Stimulated activated CD8-positive, alpha-beta memory T cell treated with anti-CD3 and anti-CD28 coated beads, Interleukin-12 subunit alpha, Interleukin-12 subunit beta, amount 100 ng/mL, for 4 hours (primary cell): ENCODE measurements at places on chromosomes 11 and 22.

DNA sequence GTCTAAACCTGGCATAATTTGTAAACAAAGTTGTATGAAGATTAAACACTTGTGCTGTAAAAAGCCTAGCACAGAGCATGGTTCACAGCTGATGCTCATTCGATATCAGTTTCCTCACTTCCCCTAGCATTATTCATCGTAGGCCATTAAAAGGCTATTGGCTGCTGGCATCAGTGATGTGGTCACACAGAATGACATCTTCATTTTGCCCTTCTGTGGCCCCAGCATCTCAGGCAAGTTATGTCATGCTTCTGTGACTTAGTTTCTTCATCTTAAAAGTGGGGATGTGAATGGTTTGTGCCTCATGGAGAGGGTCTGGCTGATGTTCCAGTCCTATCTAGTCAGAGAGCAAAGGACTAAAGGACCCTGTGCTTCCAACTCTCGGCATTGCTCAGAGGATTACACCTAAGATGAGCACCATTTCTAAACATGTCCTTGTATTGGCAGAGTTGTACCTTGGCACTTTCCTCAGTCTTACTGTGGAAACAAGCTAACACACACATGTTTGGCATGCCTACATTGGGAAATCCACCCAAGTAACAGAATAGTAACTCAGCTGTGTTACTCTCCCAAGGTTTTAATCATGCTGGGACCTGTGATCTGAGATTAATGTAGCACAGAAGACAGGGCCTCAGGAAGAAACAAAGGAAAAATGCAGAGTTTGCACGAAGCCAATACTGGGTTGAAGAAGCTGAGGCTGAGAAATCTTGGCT, 83.5 kb upstream of the OR9Q1 start:
- DNase-seq = no peak

DNA sequence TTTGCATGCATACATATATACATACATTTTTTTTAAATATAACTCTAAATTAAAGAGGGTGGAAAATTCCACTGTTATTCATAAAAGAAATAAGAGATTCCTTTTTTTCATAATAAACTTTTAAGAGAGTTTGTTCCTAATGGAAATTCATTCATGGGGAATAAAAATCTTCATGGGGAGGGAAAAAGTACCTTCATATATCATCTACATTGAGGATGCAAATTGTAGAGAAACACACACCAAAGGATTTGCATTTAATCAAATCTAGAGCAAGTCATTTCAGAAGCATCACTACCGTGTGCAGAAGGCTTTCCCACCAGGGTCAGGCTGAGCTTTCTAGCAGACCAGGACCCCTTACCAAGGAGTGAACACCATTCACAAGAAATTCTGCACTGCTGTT, at the start of gene POU2AF2:
Gene POU2AF2, plus strand, starts transcription at position 301 of the 400 bp plus-strand sequence. CDS start 129 bp downstream, outside the sequence.
- no peak for DNase-seq

- DNase-seq = no peak
These were observed 67.5 kb upstream of the NNMT start for GRCh38 chr11:114228435-114229411.

- DNase-seq = no peak
These were observed 73.2 kb upstream of the CLDN5 start for GRCh38 chr22:19597399-19597735.

DNA sequence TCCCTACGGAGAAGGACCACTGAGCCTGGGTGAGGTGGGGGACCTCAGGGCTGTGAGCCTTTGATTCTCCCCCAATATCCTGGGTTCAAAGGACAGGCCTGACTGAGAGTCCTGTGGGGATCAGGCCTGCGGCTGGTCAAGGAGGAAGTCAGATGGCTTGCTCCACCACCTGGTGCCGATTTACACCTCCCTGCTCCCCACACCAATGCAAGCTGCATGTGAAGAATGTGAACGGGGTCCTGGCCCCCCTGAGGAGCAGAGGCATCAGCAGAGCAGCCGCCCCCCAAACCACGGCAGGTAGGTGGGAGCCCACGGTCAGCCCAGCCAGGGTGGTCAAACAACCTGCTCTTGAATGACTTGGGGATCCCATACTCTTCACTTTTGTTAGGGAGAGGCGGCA, 6.7 kb downstream of the ADAMTS8 start:
- no peak for DNase-seq

GRCh38 chr11:103703437-103703836, 333.0 kb upstream of the DDI1 start:
- no peak for DNase-seq

DNA sequence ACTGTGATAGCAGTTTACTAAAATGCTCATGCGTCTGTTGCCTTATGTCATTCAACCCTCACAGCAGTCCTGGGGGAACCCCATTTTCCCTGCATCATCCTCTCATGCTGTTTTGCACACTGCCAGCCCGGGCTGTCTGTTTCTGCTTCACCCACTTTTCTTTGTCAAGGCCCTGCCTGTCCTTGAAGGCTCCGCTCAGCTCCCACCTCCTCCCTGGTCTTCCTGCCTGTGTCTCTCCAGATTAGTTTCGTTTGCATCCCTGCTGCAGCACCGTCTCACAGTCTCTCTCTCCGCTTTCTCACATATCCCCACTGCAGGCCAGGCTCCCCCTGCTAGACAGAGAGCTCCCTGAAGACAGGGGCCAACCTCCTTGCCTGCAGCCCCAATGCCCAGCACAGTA, 29.9 kb downstream of the SERPINH1 start:
- DNase-seq = no peak

- no peak for DNase-seq
These were observed 61.0 kb downstream of the BMAL1 start for GRCh38 chr11:13338427-13339069.

DNA sequence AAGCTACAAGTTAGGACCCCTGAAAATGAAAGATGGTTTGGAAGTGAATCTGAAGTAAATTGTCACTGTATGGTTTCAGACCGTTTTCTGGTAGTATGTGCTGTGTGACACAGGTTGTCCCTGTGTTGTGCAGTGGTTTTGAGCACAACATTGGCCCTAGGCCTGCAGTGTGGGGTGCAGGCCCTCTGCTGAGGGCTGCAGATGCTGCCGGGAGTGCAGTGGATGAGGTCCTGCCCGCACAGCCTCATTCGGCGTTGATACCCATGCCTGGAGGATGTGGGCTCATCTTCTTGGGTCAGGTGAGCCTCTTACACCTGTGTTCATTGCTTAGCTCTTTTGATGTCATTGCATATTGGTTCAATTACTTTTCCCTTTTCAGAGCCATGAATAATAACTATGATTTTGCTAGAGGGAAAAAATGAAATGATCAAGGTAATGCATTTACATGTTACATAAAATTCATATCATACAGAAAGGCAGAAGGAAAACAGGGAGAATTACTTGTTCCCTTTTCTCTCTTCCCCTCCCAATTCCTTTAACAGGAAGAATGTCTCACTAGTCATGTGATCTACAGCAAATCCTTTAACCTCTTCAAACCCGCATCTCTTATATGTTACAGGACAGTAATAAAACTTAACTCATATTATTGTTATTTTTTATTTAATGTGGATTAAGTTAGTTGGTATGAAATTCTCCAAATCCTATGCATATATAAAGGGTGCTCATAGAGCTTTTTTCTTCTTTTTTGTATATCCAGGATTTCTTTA, 48.7 kb downstream of the PTPRJ start:
- DNase-seq = no peak

DNA sequence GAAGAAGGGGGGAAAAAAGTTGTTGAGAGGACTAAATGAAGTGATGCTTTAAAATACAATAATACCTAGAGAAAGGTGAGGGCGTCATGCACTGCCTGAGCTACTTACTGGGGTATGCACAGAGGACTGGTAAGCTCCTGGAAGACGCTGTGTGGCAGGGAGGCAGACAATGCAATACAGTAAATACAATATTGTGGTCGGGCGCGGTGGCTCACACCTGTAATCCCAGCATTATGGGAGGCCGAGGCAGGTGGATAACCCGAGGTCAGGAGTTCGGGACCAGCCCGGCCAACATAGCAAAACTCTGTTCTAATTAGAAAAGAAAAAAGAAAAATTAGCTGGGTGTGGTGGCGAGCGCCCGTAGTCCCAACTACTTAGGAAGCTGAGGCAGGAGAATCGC, 683 bp upstream of the SYTL2 start:
- no peak for DNase-seq

- DNase-seq = no peak
These were observed 2.5 kb downstream of the TALDO1 start for GRCh38 chr11:749731-750130.

- DNase-seq = no peak
These were observed 687 bp downstream of the ZNF202 start for GRCh38 chr11:123740787-123741158.

- DNase-seq = no peak
These were observed 85.2 kb downstream of the CCDC81 start for GRCh38 chr11:86459682-86460460.

GRCh38 chr11:95066716-95067038, at the start of gene SRSF8:
Gene SRSF8, plus strand, starts transcription at chr11:95066919. Its CDS starts 308 bp downstream, at chr11:95067227.
- no peak for DNase-seq

DNA sequence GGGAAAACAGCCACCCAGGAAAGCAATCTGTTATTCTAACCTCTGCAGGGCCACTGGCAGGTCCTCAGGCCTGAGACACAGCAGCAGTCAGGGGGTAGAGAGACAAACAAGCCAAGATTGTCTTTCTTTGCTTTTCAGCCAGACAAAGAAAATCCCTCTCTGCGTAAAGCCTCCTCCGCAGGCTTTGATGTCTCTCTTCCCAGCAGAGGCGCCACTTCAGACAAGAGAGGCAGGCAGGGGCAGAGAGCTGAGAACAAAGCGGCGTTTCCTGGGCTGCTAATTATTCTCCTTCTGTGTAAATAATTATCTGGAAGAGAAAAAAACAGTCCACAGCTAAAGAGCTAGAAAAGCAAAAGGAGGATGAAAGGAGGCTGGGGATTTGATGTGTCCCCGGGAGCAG, 102.7 kb upstream of the SEZ6L start:
- no peak for DNase-seq

- no peak for DNase-seq
These were observed 5.7 kb downstream of the FTH1 start for GRCh38 chr11:61961570-61962212.

- no peak for DNase-seq
These were observed 8.0 kb downstream of the SELENOM start for GRCh38 chr22:31099386-31099785.

DNA sequence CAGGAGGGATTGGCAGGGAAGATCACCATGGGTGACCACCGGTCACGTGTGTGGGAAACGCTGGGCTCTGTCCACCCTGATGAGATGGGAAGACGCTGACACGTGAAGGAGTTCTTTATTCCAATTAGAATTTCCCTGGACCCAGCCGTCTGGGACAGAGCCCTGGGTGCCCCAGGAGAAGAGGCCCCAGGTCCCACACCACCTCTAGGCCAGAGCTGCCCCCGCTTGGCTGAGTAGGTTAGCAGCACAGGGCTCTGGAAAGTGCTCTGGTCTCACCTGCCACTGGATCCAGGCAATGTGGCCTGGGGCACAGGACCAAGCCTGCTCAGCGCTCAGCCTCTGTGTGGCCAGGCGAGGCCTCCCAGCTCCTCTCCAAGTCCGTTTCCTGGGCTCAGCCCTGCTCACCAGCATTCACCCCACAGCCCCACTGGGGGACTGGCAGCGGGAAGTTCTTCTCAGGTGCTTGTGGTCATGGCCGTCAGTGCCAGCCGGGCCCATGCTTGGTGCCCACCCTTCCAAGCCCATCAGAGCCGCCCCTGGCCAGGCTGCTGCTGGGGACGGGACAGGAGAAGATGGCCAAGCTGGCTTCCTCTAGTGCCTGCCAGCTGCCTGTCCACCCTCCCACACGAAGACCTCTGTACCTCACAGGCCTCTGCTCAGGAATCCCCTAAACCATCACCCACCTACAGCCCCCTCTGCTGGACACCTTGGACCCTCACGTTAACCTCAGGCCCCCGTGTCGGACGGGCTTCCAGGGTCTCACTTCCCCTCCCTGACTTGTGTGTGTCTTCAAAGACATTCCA, 62.5 kb upstream of the FGF3 start:
- no peak for DNase-seq

DNA sequence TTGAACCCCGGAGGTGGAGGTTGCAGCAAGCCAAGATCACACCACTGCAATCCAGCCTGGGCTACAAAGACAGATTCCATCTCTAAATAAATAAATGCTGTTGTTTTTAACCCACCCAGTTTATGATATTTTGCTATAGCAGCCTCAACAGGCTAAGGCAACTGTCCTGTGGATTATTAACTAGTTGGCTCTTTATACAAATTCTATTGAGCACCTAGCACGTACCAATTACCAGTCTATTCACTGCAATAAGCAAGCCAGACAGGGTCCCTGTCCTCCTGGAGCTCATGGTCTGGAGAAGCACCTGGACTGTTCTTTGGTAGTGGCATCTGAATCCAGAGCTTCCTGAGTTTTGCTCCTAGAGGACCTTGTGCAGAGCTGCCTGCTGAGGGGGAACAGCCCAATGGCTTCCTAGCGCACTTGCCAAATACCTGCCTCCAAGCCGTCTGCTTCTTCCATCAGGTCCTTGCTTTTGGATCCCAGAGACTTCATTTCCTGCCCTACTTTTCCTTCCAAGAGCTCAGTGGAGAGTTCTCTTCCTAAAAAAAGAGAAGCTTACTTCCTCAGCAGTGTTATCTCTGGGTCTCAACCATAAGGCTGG, 49.9 kb upstream of the MICAL2 start:
- no peak for DNase-seq

DNA sequence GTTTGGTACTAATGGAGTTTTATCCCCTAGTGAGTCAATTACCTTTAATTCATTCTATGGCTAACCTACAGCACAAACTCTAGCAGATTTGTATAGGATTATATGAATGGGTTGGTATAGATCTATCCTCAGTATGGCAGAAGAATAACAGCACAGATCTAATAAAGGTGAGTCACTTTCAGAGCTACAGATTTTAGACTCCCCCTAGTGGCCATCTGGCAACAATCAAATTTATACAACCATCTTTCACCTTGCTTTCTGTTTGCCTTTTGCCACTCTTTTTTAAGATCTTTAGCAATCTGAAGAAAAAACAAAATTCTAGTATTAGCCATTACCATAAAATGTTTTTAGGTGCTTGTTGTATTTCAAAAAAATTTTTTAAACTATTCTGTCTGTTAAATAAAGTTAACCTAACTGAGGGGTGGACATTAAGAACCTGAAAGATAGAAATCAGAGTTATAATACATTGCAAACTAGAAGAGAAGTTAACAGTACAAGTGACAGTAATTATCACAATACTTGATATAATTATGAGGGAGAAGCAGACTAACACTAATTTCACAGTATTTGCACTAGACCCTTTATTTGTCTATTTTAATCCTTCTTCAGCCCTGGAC, 25.8 kb downstream of the DDIAS start:
- no peak for DNase-seq

DNA sequence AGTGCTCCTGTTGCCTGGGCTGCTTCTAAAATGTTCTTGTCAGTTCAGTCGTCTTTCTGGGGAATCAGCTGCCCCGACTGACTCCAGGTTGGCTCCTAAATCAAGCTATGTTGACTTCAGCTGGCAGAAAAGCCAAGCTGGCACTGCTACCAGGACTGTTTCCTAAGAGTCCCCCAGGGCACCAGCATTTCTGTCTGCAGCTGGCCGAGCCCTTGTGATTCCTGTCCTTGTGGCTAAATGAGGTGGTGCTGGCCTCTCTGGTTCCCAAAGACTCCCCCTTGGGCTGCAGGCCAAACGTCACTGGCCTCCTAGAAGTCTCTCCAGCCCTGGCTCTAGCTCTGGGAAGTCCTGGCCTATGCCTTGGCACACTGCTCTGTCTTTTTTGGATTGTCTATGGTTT, 31.1 kb downstream of the GRAMD1B start:
- DNase-seq = no peak
